ENCODE measurements at places on chromosomes 7 and 10.

DNA sequence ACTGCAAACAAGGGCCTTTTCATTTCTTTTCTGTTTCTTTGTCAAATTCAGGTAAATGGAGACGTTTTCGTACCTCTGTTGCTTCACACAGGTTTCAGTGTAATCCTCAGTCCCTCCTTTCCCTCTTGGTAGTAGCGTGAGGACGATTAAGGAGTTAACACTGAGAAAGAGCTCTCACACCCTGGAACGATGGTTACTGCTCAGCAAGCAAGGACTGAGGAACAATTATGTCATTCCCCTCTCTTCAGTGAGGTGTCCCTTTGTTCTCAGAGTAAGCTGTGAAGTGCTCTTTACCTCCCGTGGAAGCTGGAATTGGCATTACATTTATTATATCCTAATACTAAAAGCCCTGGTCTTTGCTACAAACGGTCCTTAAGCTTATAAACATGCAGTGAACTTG is 95.9 kb downstream of the FANK1 start:
- no peak for DNase-seq

- DNase-seq: no peak
Measured at GRCh38 chr7:131637859-131638258, 81.4 kb upstream of the PODXL start.

GRCh38 chr10:28411648-28412047 is 108.8 kb upstream of the MPP7 start:
- DNase-seq: no peak

DNA sequence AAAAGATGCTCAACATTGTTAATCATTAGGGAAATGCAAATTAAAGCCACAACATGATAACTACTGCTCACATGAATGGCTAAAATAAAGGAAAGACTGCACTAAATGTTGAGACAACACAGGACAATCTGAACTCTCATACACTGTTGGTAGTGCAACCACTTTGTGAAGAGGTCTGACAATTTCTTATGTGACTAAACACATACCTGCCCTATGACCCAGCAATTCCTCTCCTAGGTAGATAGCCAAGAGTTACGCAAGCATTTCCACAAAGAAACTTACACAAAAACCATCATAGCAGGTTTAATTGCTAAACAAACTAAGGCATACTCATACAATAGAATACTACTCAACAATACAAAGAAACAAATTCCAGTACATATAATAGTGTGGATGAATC is 41.8 kb upstream of the HERPUD2 start:
- DNase-seq: no peak

DNA sequence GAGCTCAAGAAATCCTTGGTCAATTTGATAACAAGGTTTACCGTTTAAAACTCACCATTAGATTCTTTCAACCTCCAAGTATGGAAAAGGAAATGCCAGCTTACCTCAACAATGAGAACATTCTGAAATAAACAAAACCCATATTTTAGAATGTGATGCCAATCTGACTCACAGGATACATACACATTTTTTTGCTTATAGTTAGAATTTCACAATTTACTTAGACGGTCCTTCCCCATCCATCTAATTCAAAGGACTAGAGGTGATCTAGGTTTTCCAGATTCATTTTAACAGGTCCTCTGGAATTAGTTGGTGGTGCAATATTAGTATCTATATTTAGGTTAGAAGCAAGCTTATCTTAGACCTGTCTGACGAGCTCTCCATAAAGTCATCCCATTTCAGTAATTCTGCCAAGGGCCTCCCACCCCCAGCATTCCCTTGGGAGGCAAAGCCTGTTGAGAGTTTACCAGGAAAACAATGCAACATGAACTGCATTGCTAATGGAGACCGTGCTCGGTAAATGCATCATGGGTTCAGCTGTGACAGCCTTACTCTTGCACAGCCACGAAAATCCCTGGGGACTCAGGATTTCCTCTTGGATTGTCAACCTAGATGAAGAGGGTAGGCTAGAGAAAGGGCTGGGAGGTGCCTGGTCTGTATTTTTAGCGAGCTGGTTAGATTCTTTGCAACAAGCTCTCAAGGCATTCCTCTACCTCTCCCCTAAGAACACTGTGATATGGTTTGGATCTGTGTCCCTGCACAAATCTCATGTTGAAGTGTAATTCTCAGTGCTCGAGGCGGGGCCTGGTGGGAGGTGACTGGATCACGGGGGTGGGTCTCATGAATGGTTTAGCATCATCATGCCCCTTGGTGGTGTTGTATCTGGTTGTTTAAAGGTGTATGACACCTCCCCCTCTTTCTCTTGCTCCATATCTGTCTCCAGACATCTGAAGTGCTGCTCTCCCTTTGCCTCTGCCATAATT is 93.8 kb downstream of the PRTFDC1 start:
- peak; percentile 60 for DNase-seq

GRCh38 chr10:43049081-43049551 is 27.8 kb upstream of the RET start:
- DNase-seq: no peak

DNA sequence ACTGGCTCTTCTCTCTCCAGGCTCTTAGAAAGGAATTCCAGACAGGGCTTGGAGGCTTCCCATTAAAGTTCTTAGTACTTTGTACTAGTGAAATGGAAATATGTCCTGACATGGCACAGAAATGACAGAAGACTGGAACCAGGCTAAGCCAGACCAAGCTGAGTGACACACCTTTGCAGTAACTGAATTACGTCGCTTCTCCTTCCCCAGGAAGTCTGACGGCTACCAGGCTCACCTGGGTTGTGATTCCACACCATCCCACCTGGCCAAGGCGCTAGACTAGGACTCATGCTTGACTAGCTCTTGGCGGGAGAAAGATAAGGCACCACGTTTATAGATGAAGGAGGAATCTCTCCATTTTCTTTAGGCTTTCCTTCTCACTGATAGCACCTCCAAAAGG is 50.7 kb upstream of the KCNIP2 start:
- DNase-seq: no peak

DNA sequence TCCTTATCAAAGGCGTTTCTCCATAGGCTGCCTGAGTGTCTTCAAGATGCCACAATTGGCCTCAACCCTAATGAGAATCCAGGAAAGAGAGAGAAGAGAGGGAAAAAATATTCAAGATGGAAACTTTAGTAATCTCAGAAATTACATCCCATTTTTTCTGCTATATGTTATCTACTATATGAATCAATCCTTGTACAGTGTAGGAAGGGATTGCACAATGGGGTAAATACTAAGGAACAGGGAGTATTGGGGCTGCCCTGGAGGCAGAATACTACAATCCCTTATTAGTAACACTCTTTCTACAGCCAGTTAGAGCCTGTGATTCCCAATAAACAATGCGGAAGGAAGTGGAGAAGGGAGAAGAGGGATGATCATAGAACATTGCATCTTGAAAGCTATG is 27.9 kb downstream of the TFPI2 start:
- DNase-seq: no peak

DNA sequence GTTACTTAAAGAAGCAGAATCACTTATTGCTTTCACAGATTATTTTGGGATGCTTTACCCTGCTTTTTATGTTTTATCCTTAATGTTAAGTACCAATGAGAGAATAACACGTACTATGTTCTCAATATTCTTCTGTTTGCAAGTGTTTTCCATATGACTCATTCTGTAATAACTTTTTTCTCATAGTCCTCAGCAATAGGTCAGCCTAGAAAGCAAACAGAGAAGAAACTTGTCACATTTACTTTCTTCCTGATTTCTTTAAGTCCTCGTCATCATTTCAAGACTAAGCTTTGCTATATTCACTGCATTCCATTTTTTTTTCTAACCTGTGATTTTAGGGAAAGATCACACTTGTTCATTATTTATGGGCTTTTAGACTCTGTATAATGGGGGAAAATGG is 6.8 kb upstream of the AGR2 start:
- DNase-seq: peak; percentile 61

GRCh38 chr7:47378728-47379395 is 203.0 kb downstream of the TNS3 start:
- no peak for DNase-seq

- no peak for DNase-seq
Measured at GRCh38 chr10:88115407-88115806, 252.0 kb downstream of the PTEN start.

DNA sequence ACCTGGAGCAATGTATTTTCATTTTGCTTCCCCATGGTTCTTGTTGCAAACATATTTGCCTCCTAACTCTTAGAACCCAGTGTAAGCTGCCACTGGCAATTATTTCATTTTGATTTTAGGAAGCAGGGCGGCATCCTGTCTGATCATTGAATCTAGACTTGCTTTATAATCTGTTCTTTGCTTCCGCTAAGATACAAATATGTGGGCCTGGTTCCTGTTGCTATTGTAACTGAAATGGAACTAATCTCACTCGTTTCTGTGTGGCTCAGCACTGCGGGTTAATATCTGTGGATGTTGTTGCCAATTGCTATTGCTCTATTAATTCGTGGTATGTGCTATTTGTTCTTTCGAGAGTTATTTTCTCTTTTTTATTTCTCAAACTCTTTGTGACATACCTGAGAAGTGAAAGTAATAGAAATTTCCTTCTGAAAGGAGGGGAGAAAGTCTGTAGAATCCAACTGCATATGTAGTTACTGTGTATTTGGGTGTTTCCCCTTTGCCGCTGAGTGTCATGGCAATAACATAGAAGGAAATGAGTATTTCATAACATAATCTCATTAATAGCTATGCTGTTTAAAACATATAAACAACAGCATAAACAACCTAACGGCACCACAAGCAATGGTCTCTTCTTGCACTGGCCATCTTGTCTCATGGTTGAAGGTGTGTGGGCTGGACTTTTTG is 62.4 kb downstream of the FZD1 start:
- DNase-seq: peak; percentile 62

DNA sequence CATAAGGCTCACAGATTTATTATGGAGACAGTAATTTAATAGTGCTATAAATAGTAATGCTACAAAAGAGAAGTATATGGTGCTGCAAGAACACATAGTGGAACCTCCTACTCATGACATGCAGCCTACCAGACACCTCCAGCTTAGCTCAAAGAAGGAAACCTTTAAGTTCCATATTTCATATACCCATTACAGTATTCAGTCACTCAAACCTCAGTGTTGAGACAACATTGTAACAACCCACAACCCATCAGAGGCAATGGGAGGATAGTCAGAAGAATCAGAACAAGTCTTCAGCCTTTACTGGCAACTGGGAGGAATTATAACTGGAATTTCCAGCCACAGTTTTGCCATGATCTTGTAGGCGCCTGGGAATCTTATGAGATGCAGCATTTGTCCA is 186.3 kb upstream of the VSTM2A start:
- DNase-seq: no peak

- no peak for DNase-seq
Measured at GRCh38 chr10:121617176-121617575, 18.9 kb upstream of the FGFR2 start.

GRCh38 chr10:76422769-76423168 is 991.3 kb downstream of the LRMDA start:
- no peak for DNase-seq

DNA sequence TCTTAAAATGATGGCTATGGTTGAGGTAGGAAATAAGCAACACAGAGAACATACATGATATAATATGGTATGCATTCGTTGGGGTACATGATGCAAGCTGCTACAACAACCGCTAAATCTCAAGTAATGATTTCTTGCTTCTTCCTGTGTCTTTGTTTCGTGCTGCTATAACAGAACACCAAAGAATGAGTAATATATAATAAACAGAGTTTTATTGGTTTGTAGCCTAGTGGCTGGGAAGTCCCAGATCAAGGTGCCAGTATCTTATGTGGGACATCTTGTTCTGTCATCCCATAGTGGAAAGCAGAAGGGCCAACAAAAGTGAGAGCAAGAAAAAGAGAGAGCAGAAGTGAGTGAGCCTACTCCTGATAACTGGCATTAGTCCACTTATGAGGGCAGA is 689.7 kb downstream of the SUGCT start:
- no peak for DNase-seq

- DNase-seq: no peak
Measured at GRCh38 chr7:142440219-142440905, 182.5 kb upstream of the PRSS58 start.

GRCh38 chr7:133015888-133016287 is 66.0 kb downstream of the CHCHD3 start:
- no peak for DNase-seq

- DNase-seq: no peak
Measured at GRCh38 chr7:305410-306151, 15.6 kb downstream of the FOXL3 start.

- DNase-seq: no peak
Measured at GRCh38 chr7:91412298-91412697, 148.1 kb downstream of the FZD1 start.

GRCh38 chr10:3926675-3927525 is 141.9 kb upstream of the KLF6 start:
- DNase-seq: no peak

- DNase-seq: no peak
Measured at GRCh38 chr10:29524720-29525119, 110.1 kb downstream of the SVIL start.

- no peak for DNase-seq
Measured at GRCh38 chr7:106201164-106201563, 83.6 kb downstream of the NAMPT start.

DNA sequence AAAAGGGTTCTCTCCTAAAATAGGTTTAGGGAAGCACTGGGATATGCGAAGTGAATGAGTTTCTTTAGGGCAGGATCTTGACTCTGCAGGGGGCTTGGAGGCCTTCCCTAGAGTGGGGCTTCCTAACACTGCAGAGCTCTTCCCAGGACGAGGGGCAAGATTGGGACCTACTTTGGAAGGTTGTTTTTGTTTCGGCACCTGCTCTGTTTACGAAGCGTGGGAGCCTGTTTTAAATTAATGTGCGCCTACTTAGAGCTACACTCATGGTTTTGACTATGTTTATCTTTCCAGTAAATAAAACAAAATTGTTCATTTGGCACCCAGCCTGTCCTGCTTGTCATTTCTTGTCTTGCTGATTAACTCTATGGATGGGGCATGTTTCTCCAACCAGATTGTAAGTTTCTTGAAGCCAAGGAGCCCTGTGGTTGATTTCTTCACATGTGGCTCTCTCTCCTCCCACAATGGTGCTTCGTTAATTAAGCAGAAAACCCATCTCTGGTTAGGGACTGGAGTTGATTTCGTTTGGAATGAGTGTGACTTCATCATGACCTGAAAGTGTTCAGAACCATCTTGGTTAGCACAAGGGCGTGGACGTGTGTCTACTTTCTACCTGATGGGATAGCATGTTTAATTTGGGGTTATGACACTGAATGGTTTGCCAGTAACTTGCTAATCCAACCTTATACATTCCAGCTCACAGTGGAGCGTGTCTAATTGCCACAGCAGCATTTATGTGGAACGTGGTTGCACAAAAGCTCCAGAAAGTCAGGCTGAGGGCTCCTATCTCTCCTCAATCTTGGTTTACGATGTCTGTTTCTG is 98.1 kb downstream of the TCF7L2 start:
- no peak for DNase-seq

All from dermis microvascular lymphatic vessel endothelial cell (primary cell).